ENCODE measurements at places on chromosomes 1 and 21.

DNA sequence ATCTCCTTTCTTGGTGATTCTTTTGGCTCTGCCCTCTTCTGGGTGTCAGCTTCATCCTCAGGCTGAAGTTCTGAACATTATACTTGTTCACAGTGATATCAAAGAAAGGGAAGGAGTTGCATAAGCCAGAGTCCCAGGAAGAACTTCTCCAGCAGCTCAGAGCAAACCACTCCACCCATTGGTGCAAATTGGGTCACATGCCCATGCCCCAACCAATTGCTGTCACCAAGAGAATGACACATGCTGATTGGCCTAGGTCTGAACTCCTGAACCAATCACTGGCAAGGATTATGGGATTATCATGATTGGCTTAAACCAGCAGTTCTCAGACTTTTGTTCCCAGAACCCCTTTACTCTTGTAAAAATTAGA lies 256.5 kb upstream of the TMEM51 start:
- DNase-seq, result no peak

GRCh38 chr1:3683992-3684391 lies 31.7 kb downstream of the TP73 start:
- no peak for DNase-seq

DNA sequence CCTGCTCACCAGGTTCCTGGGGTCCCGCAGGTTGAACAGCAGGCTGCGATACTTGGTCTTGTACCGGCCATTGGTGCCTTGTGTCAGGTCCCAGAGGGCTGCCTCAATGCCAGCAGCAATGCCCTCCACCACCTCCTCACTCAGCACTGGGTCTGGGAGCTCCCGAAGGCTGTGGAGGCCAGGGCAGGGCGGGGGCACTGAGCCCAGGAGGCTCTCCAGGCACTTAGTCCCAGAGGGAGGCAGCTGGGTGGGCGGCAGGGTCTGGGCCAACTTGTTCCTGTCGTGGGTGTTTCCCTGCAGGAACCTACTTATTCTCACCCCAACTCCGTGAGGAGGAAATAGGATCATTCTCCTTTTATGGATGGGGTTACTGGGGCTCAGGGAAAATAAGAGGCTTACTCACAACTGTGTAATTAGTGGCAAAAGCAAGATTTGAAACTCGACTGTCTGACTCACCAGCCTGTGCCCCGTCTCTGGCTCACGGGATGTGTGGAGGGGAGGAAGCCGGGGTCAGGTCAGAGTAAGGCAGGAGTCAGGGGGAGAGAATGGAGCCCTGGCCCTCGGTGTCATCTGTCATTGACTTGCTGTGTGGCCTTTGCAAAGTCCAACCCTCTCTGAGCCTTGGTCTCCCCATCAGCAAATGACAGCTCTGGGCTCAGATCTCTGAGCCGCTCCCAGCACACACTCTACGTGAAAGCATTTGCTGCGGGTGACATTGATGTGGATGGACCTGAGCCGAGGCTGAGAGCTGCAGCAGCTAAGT lies 17.2 kb downstream of the SPOCD1 start:
- no peak for DNase-seq

DNA sequence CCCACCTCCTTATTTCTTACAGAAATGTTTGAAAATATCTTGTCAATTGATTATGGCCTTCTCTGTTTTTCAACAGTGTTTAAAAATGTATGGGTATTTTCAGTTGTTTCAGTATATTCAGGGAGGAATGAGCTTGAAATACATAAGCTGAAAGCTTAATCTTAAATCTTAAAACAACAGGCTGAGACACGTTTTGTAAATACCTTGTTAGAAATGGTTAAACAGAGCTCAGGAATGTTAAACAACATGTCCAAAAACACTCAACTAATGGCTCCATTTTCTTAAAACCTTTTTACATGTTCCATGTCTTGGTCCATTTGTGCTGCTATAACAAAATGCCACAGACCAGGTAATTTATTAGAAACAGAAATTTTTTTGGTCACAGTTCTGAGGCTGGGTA lies 953.8 kb upstream of the ADGRL2 start:
- DNase-seq, result no peak

All from stimulated activated CD8-positive, alpha-beta memory T cell treated with anti-CD3 and anti-CD28 coated beads, Interleukin-12 subunit alpha, Interleukin-12 subunit beta, amount 100 ng/mL, for 1 hour (primary cell).